Central memory CD8-positive, alpha-beta T cell (primary cell): ENCODE measurements at places on chromosomes 5 and 9.

- no peak for DNase-seq
These were observed 759.6 kb downstream of the MTRR start for GRCh38 chr5:8628521-8628920.

DNA sequence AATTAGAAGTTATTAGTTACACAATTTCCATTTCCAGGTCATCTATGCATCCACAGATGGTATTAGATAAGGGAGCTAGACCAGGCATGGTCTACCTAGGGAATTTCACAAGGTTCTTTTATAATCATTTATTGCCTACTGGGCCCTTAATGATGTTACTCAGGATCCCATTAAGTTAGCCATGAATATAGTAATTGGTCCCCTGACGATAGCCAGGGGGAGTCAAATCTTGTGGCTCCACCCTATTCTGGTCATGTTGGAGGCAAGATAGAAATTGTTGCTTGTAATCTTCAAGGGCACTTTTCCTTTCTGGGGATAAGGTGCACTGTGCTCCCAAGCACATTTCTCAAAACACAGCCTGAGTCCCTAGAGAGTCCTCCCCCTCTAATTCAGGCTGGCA is 14.1 kb upstream of the ELL2 start:
- no peak for DNase-seq

- DNase-seq: no peak
These were observed 94.6 kb upstream of the KLF4 start for GRCh38 chr9:107584186-107584585.

GRCh38 chr9:131257266-131258025 is 18.9 kb downstream of the FAM78A start:
- DNase-seq: no peak

GRCh38 chr5:115599502-115599901 is 2.8 kb downstream of the TICAM2 start:
- no peak for DNase-seq

DNA sequence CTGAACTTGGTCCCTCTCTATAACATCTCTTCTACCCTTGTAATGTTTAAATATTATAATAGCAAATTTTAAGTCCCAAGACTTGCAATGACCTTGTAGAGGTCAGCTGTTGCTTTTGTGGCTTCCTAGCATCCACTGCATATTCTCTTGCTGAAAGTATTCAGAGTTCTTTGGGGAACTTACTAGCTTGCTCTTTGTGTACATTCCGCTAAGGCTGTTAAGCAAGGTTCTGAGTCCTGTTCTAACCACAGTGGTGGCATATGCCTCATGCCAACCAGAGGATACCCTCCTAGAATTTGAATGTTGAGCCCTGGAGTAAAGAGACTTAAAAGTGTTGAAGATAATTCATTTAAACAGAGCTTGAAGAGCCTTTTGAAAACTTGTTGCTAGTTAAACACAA is 570.9 kb downstream of the TLE1 start:
- DNase-seq: no peak

- DNase-seq: no peak
These were observed 87.1 kb upstream of the ELL2 start for GRCh38 chr5:96048763-96049162.

DNA sequence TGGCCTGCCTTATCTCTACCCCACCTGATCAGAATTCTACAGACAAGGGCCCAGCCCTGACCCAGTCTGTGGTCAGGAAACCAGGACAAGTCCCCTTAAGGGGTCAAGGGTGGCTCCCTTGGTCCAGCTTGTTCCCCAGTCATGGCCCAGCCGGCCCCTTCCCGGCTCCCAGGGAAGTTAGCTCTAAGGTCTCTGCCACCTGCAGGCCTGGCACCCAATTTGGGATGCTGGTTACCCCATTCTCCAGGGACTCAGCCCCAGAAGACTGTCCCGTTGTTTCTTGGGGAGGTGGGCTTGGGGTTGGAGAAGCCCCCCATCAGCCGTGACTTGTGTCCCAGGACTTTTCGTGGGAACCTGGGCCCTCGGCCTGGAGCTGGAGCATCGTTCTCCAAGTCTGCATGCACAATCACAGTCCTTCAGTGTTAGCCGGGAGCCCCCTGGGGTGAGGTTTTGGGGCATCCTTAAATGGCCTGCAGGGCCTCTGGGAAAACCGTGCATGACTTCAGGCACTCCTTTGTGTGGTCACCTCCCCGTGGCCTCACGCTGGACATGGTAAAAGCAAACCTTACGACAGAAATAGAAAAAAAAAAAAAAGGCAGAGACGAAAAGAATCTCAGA is 150.8 kb upstream of the PHYKPL start:
- DNase-seq: no peak

DNA sequence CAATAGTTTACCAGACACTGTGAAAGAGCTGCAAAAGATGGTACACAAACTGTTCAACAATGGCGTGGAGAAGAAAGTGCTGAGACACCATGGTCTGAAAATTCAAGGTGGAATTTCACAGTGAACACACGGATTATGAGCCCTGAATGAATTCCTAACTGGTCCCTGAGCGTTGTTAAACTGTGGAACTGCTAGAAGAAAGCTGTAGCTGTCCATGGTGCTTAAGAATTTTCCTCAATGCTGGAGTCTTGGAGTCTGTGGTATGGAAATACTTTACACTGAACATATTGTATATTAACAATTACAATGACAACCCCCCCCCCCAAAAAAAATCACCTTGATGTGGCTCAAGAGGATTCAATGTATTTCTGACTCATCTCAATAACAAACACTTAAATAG is 68.5 kb downstream of the SLC24A2 start:
- DNase-seq: no peak

- DNase-seq: no peak
These were observed 14.7 kb downstream of the MGAT1 start for GRCh38 chr5:180787711-180788431.

DNA sequence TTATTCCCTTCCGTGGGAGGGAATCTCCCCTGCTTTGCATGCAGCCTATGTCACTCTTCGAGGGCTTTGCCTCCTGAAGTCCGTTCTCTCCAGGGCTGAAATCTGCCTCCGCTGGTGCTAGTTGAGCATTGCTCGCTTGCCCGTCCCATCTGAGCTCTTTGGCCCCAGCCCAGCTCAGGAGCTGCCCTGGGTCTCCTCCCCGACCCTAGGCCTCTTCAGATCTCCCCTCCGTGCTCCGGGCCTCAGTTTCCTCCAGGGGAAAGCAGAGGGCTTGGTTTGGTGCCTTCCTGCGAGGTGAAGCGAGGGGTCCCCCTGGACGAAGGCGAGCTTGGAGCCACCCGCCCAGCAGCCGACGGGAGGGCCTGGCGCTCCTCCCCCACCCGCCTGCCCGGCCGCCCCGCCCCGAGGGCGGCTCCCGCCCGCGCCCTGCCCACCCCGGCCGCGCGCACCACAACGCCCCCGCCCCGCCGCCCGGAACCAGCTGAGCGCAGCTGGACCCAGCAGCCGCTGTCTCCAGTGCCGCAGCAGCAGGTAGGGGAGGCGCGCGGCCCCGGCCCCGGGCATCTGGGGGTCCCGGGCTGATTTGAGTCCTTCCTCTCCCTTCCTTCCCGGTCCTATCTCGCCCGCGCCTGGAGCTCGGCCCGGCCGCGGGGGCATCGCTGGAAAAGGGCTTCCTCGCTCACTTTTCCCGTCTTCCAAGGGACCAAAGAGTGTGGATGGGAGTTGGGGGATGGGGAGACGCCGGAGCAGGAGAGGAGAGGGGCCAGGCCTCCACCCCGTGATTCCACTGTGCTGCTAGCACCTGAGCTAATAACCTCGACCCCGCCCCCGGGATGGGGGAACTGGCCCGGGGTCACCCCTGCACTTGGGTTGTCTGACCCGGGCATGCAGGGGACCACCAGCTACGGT is at the start of gene GSN:
GSN (plus strand) TSS at position 474 of the 909 bp plus-strand sequence. CDS start 33,810 bp downstream, outside the sequence.
- no peak for DNase-seq

GRCh38 chr5:139745132-139745799 is 50.3 kb upstream of the PSD2 start:
- no peak for DNase-seq

DNA sequence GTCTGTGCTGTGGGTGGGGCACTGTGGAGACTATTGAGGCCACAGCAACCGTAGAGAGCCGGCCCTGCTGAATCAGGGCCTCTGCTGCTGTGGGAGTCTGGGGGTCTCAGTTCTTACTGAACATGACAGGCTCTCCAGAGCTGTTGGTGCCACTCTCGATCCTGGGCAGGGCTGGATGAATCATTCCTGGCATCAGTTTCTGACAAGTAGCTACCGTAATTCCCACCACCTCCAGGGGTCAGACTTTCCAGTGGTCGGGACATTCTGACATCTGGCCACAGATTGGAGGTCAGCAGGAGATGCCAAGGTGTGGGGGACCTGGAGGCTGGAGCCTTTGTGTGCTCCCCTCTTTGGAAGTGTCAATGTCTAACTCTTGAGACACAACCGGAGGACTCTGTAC is 188.4 kb downstream of the IRX2 start:
- no peak for DNase-seq

GRCh38 chr9:125634040-125634717 is 72.8 kb downstream of the MAPKAP1 start:
- no peak for DNase-seq

DNA sequence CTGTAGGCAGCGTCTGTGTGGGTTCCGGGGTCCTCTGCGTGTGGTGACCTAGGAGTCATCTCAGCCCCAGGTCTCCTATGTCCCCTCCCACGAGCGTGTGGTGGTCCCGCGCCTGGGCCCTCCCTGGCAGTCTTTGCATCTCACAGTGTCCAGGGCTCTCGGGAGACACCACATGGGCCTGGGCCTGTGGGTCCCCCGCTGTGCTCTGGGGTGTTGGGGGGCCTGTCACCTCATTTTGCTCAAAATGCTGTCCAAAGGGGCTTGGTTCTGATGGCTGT is 27.1 kb downstream of the CEP72 start:
- no peak for DNase-seq

DNA sequence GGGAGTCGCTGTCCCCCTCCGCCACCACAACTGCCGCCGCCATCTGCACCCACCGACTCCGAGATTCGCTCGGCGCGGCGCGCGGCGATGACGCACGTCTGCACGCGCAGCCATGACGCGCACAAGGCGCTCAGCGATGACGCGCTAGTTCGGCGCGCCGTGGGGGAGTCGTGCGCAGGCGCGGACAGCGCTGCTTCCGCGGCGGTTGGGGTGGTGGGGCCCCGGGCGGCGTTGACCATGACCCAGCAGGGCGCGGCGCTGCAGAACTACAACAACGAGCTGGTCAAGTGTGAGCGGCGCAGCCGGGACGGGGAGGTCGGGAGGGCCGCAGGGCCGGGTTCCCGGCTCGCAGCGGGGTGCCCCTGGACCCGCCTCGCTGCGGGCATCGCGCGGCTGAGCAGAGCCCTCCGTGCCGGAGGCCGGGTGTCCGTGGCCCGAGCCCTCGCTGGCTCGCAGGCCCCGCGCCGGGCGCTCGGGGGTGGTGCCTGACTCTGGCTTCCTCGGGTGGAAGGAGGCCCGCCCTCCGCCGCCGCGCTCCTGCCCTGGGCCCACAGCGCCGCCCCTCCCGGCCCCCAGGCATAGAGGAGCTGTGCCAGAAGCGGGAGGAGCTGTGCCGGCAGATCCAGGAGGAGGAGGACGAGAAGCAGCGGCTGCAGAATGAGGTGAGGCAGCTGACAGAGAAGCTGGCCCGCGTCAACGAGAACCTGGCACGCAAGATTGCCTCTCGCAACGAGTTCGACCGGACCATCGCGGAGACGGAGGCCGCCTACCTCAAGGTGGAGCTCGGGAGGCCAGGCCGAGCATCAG is at the start of the genes ANAPC2 and SSNA1:
ANAPC2 (minus strand) TSS at position 71 of the 807 bp plus-strand sequence; CDS start at position 43, 28 bp downstream.
SSNA1 (plus strand) TSS at position 187 of the 807 bp plus-strand sequence; CDS start at position 238, 51 bp downstream.
- DNase-seq: peak; percentile 89

GRCh38 chr5:138819081-138819480 is 56.1 kb downstream of the LRRTM2 start:
- DNase-seq: no peak

GRCh38 chr9:83440641-83441040 is 97.6 kb downstream of the FRMD3 start:
- no peak for DNase-seq

DNA sequence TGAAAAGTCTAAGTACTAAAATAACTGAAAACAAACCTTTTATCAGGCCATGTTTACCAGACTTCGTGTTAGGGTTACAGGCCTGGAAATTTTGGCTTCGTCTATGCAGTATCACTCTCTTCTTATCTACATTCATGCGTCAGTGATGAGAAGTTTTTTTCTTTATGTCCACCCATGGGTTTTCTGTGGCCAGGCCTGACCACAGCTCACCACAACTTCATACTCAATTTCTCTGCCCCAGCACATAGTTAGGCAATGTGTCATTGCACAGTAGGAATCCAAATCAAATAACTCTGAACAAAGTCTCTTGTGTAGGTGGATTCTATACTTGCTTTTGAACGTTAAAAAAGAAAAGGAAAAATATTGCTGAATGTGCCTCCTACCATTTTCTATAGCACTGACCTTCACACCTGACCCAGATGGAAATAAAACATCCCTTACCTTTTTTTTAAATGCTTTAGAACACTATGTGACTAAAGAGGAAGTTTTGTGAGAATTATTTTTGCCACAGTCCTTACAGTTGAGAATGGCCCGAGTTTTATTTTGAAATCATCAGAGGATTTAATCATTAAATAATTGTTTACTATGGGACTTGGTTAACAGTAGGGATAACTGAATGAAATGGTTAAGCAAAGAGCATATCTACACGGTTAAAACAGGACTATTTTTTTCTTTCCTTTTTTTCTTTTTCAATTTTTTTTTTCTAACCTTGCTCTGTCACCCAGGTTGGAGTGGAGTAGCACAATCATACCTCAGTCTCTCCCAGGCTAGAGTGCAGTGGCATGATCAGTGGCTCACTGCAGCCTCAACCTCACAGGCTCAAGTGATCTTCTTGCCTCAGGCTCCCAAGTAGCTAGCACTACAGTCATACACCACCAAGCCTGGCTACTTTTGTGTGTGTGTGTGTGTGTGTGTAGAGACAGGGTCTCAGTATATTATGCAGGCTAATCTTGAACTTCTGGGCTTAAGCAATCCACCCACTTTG is 1247.0 kb upstream of the ACO1 start:
- no peak for DNase-seq

DNA sequence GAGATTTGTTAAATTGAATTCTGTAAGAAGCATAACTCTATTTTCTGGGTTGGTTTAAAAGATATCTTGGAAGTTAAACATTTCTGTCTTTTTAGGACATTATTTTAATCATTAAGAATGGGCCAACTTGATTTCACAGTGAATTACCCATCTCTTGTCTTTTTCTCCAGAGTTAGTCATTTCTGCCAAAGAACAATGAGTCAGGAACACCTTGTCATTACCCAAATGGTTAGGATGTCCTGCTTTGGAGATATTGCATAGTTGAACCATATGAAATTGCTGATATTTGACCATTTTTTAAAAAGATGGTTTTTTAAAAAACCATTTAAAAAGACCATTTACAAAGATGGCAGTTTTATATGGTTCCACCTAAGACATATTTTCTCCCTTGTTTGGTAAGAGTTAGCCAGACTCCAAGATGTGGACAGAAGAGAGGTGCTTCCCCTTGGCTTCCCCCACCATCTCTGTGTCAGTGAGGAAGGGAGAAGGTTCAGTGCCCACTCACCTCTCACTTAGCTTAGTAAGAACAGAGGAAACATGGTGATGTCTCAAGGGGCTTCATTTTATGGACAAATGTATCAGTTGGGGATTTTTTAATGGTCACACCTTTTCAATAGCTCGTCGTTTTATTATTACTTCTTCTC is 103.0 kb downstream of the PCSK1 start:
- DNase-seq: no peak

- DNase-seq: no peak
These were observed 5.2 kb upstream of the ITGA2 start for GRCh38 chr5:52983731-52984636.

- no peak for DNase-seq
These were observed 157.1 kb downstream of the OLFM1 start for GRCh38 chr9:135244271-135245221.
